ENCODE measurements at places on chromosomes 1 and 21.

DNA sequence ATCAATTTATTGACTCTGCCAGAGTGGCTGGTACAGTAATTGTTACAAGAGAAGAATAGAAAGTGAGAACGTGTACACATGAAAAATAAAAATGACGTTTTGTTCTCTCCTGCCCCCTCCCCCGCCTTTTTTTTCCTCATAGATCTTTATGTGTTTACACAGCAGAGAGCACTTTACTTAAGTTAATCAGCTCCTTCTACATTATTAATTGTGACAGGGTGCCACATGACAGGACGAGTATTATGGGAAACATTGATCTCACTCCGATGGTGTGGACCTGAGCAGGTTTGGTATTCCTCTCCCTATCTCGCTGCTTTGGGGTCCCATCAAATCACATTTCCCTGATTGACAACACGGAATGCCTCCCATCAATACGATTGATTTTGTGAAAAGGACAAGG lies 285.7 kb downstream of the TM2D1 start:
- no peak for DNase-seq

GRCh38 chr1:90616395-90616794 lies 100.7 kb downstream of the BARHL2 start:
- DNase-seq, result peak; percentile 38

DNA sequence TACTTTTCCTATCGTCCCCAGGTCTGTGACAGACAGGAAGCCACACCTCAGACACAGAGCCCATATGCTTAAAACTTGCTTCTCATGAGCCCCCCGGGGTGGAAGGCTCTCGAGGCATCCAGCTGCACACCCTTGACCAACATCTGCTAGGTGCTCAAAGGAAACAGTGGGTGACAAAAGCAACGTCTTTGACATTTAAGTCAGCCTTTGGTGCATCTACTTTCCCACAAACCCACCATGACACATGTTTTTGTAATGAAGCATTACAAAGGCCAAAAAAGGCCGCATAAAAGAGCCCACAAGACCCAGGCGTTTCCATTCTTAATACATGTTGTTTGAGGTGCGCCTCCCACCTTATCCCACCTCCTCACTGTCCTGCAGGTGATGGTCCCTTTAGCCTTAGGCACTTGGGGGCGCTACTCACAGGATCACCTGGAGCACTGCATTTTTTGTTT lies 11.8 kb upstream of the FASLG start:
- DNase-seq, result no peak

- DNase-seq, result no peak
These were observed 16.4 kb downstream of the CDCP2 start for GRCh38 chr1:54136269-54136896.

- DNase-seq, result peak; percentile 56
These were observed 572 bp downstream of the ATP1B1 start for GRCh38 chr1:169106921-169107602.

DNA sequence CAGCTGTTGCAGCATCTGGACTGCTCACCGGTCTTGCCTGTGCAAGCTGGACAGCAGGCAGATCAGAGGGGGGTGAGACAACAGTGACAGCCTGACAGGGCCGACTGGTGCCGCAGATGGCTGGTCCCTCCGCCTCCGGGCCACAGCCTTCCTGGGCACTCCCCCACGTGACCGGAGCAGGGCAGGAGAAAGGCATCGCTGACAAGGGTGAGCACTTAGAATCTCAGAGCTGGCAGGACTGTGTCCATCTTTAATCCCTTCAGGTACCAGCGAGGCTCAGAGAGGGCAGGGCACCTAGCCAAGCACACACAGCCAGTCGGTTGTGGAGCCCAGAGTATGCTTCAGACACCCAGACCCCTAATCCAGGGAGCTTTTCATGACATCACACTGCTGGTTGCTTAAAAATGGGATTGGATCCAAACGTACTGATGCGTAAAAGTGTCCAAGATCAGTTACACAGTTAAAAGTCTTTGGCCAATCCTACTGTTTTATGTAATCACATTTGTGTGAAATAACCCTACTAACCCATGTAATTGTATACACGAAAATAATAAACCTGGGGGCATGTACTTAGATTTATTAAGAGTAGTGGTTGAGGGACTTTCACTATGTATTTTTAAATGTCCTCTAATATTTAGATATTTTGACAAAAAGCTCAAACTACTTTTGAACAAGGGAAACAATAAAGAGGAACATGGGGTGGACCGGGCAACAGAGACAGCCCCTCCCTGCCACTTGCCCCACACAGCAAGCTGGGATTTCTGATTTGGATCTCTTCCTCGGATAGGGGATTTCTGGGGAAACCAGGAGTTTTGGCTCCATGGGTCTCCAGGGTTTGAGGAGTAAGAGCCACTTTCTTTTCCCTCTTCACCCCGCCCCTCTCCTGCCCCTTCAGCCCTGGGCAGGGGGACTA lies 758 bp upstream of the CNTN2 start:
- DNase-seq, result no peak

- DNase-seq, result peak; percentile 57
These were observed 16.5 kb upstream of the AGTRAP start for GRCh38 chr1:11719313-11720032.

- DNase-seq, result no peak
These were observed 18.0 kb upstream of the BTG2 start for GRCh38 chr1:203287109-203287893.

DNA sequence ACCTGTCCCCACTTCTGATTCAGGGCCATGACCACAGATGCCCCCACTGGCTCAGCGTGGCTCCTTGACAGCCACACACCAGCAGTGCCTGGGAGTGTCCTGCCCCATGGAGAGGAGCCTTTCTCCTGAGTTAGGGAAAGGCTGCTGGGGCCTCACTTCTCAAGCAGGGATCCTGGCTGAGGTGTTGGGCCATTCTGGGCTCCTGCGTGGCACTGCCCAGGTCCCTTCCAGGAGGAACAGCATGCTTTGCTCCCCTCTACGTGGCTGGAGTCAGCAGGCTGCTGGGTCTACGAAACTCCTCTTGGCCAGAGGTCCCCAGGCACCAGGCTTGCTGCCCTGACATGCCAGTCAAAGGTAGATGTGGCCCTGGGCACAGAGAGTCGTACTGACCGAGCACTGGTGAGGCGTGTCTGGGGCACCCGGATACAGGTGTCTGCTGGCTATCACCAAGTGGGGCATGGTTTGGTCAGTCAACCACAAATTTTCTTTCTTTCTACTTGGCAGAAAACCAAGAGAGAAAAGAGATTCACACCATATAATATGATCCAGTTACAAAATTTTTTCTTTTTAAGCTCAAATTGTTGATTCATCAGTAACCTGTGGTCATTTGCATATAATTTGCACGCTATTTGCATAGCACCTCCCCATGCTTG lies 4.1 kb downstream of the ADORA1 start:
- DNase-seq, result no peak

- DNase-seq, result peak; percentile 95
These were observed 6.4 kb upstream of the MPZL1 start for GRCh38 chr1:167715157-167715999.

DNA sequence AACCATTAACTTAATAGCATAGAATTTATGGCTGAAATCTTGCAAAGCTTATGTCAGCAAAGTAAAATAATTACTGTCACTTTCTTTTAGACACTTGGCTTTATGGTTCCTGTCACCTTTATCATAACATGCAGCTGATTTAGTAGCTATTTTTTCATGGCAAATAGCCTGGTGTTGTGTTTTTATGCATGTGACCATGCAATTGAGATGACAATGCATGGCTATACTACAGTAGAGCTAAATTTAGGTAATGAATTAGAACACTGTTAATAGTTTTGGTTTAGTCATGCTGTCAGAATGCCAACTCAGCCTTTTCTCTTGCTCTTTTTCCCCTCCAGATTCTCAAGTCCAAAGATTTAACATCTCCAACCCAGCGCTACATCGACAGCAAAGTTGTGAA lies 88.6 kb downstream of the TGFB2 start:
- no peak for DNase-seq

- DNase-seq, result no peak
These were observed 151.0 kb downstream of the ST6GALNAC5 start for GRCh38 chr1:77018311-77018710.

GRCh38 chr1:15328351-15329103 lies 81.2 kb upstream of the EFHD2 start:
- no peak for DNase-seq

GRCh38 chr1:44425341-44426082 lies 20.5 kb downstream of the RNF220 start:
- DNase-seq, result no peak

- no peak for DNase-seq
These were observed 1659.8 kb downstream of the BRINP3 start for GRCh38 chr1:188817814-188818213.

- DNase-seq, result no peak
These were observed 43.1 kb upstream of the CCSAP start for GRCh38 chr1:229385853-229386456.

DNA sequence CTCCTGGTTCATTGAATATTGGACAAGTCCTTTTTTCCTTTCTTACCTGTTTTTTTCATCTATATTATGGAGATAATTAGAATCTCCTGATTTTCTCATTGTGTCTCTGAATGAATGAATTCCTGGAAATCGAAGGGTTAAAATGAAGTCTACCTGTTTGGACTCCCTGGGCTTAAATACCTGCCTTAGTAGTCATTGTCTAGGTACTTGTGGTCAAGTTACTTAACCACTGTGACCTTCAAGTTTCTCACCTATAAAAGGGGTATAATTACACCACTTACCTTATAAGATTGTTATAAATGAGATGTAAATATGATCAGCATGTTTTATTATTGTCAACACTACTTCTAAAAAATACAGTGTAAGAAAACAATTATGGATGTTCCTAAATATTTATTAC lies 9.0 kb upstream of the TBX19 start:
- DNase-seq, result no peak

GRCh38 chr1:183804916-183805841 lies at the start of gene RGL1:
Gene RGL1 (plus strand): TSS chr1:183805120. CDS start chr1:183805298, 178 bp downstream.
- no peak for DNase-seq

DNA sequence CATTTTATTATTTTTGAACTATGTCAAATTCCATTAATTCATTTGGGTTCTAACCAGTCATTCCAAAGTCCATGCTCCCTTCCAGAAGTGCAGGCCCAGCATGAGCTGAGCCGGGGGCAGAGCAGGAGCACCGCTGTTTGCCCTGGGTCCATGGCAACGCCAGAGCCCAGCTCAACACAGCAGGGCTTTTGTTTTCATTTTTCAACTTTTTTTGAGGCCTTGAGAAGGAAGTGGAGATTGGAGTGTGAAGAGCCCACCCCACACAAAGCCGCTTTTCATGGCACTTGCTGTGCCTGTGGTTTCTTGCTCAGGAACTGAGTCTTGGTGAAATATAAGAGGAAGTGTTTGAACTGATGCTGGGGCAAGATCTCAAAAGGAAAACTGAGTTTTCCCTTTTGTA lies 13.2 kb upstream of the PRMT2 start:
- DNase-seq, result peak; percentile 12

GRCh38 chr1:101376121-101377083 lies 139.6 kb downstream of the S1PR1 start:
- no peak for DNase-seq

GRCh38 chr1:203215573-203215972 lies 13.9 kb downstream of the CHIT1 start:
- no peak for DNase-seq

GRCh38 chr1:66397192-66397591 lies 136.8 kb upstream of the SGIP1 start:
- no peak for DNase-seq

DNA sequence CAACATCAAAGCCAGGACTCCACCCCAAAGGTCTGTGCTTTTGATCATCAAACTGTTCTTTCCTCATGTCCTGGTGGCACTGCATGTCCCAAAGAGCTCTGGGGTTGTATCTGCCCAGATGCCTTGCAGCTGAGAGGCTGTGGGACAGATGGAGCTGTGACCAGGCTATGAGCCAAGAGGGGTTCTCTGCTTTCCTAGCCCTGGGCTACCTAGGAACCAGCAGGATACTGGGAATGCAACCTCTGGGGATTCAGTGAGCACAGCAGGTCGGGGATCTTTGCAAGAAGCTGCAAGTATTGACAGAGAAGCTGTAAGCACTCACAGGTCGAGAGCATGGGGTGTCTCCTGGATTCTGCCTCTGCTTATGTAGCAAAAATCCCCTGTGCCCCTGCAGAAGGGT lies 186.6 kb downstream of the GRIK3 start:
- no peak for DNase-seq

DNA sequence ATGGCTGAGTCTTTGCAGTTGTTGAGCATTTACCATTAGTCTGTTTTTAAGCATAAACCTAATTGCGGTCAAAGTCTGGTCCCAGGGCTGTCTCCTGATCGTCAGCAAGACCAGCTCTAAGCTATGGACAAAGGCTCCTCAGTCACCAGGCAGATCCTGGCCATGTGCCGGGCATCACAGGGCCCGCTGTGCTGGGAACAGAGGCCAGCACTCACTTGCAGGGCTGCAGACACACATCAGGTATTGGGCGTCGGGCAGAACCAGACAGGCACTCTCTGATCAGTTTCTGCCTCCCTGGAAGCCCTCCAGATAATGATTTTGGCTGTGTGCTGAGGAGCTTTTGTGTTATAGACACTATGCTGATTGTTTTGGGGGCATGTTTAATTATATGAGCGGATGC lies 26.6 kb downstream of the TMEM51 start:
- no peak for DNase-seq

DNA sequence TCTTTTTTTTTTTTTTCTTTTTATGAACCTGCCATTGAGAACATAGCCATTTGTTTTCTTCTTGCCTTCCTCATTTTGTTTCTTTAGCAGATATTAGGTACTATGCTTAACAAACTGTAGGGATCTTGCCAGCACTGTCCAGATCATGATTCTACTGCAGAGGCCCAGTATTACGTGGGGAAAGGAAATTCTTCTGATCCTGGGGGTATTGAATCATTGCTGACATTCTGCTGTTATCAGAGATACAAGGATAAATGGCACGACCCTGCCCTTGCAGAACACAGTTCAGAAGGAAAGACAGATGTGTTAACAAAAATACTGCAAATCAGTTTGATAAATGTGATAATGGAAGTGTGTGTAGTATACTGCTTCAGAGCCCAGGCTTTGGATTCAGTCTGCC lies 56.2 kb downstream of the BTBD8 start:
- no peak for DNase-seq

DNA sequence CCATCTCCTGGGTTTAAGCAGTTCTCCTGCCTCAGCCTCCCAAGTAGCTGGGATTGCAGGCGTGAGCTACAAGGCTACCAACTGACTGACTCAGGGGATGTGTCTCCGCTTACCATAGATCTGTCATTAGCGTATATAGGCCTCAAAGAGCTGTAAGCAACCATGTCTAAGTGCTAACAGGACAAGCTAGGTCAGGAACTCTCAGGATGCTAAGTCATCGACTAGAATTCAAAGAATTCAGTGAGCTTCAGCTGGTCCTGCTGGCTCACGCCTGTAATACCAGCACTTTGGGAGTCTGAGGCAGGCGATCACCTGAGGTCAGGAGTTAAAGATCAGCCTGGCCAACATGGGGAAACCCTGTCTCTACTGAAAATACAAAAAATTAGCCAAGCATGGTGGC lies 29.5 kb downstream of the CAPN2 start:
- no peak for DNase-seq

GRCh38 chr1:205920159-205920558 lies 23.1 kb downstream of the SLC26A9 start:
- DNase-seq, result no peak

DNA sequence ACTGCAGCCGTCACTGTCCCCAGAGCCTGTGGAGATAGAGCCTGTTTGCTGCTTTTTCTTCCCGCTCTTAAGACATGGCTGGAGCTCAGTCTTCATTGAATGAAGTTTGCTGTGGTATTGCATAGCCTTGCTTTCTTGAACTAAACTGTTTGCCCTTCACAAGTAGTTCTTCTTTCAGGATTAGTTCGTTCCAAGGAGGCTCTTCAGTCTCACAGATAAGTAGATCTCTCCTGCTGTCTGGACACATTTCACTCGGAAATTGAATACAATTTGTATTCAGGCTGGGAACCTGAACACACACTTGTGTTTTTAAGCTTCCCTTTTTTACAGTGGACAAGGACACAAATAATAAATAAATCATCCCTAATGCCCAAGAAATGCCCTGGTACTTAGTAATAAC lies 34.7 kb downstream of the IFNAR1 start:
- no peak for DNase-seq

All from HT-29 (cell line).